ENCODE measurements at places on chromosomes 6 and 20.

DNA sequence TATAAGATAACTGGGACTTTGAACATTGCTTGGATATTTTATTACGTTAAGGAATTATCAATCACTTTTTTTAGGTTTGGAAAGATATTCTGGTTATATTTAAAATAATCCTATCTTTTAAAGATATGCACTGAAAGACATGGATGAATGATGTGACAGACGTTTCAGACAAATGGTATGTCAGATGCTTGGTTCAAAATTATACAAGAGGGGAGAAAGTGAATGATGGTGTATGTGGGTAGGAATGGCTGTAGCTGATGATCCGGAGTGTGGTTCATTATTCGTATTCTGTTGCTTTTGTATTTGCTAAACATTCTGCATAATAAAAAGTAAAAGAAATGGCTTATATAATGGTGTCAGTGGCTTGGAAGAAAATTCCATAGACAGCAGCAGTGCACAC lies 51.0 kb upstream of the SNRPB2 start:
- DNase-seq = no peak

GRCh38 chr6:34859951-34860350 lies 27.9 kb downstream of the TAF11 start:
- DNase-seq = no peak

DNA sequence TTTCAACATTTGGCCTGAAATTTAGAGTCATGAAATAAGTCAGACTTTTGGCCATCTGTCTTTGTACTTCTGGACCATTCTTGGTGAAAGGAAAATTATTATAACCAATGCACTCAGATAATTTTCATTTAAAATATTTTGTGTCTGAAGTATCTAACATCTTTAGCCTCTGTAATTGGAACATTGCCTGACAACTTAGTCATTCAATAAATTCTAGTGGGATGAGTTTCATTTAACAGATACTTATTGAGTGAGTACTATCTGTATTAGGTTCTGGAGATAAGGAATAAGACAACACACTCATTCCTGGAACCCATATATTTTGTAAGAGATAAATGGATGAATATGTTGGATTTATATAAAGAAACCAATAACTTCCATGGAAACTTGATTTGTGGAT lies 536.0 kb downstream of the BCKDHB start:
- no peak for DNase-seq

GRCh38 chr6:169799474-169799926 lies 48.1 kb downstream of the ERMARD start:
- DNase-seq = no peak

DNA sequence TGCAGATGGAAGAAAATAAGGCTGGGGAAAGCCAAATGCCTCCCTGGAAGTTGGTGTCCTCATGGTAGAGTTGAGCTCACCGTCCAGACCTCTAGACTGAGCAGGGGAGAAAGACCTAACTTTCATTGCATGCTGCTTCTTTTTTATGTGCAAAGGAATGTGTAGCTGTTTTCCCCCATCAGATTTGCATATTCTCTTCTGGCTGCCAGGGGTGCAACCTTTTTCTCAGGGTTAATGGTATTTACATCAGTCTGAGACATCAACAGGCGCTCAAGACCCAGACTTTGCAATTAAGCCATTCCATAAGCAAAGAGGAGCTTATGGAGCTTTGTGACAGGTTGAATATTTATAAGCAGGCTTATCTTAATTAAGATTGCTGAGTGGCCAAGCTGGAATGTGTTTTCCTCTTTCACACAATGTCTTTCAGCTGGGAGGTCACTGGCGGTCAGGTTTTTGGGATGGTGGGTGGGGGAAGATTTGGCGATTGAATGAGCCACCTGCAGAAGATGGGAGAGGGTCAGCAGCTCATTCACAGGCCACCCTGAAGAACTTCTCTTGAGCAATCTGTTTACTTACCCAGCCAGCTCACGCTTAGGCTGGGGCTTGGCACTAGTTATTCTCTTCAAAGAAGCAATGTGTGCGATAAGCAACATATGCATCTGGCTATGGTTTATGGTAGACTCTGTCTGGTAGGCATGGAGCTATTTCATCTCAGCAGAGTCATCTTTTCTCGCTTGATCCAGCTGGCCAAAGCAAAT lies 88.6 kb downstream of the SCP2D1 start:
- DNase-seq = no peak

GRCh38 chr20:64223526-64224067 lies 32.0 kb upstream of the PCMTD2 start:
- no peak for DNase-seq

DNA sequence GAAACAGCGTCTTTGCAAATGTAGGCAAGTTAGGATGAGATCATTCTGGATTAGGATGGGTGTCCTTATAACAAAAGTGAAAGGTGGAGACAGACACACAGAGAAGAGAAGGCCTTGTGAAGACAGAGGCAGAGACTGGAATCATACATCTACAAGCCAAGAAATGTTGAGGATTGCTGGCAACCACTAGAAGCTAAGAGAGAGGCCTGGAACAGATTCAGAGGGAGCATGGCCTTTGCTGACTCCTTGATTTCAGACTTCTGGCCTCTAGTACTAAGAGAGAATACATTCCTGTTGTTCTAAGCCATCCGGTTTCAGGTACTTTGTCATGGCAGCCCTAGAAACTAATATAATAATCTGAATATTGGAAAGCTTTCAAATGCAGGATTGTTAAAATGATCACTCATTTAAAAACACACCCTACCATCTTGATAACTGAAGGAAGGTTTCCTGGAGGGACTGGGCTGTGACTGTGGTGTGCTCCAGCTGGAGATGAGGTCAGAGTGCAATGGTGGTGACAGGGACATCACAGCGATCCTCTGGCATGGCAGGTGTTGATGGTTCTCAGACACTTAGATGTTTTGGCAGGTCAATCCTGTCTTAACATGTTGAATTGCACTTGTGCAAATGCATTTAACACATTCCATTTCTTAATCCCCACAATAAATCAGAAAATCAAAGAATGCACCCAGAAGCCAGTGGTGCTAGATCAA lies 25.1 kb downstream of the CD83 start:
- DNase-seq = no peak

- no peak for DNase-seq
Measured at GRCh38 chr20:48938670-48939069, 17.2 kb downstream of the ARFGEF2 start.

GRCh38 chr6:33407132-33407718 lies 3.6 kb upstream of the PHF1 start:
- DNase-seq = no peak

GRCh38 chr20:22180244-22180643 lies 404.1 kb downstream of the FOXA2 start:
- no peak for DNase-seq

DNA sequence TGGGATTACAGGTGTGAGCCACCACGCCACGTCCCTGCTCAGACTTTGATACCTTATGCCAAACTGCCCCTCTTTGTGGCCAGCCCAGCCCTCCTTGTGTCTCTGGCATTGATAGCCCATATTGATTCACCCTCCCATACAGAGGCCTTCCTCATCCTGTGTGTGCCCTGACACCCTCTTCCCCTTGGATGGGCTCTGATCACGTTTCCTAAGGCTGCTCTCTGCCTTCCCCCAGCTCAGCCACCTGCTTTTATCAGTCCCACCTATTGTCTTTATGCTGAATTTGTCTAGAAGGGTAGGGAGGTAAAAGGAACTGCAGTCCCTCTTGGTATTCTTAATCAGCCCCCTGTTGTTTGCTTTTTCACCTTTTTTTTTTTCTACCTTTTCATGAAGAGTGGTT lies 95.9 kb downstream of the CDKAL1 start:
- DNase-seq = no peak

Data from left colon (tissue), 2 donors.